B cell (primary cell): ENCODE measurements at places on chromosomes 12 and 14. TPM values are rescaled to one million over a fixed set of nuclear protein-coding genes. Genes with fewer than 3 reads are reported as not detected.
A peak's percentile ranks its signal among the peaks of the same experiment; 100 is the strongest.

DNA sequence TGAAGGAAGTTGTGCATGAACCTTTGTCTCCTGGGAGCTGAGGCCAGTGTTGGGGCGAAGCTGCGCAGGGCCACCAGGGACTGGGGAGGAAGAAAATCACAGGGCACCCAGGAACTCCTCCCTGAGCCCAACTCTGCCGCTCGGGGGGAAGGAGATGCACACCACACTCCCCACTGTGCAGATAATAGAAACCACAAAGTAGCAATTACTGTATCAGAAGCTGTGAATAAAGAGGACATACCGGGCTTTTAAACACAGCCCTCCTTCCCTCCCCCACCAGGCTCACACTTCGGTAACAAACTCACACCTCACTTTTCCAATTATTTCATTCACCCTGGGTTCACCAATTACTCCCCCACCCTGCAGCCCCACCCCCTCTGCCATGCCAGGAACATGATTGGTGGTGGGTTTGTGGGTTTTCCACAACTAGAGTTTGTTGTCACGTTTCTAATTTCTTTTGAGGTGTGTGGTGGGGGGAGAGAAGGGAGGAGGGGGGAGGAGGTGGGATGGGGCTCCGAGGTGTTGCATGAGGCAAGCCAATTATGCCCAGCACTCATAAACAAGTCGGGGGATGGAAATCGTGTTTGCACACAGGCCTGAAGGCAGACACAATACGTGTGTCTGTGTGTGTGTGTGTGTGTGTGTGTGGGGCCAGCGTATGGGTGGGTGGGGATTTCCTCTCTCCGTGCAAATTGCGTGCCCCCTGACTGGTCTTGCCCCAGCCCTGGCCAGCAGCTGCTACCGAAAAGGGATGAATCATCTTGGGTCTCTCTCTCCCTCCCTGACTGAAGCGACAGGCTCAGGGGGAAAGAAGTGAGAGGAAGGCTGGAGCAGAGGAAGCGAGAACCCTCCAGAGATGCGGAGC lies 103.3 kb downstream of the RBM19 start:
- DNase-seq, result no peak

The LIN52 gene
- 3.9 and 4.6 TPM in 2 replicates for polyA plus RNA-seq

The WDR20 gene
- 12.4 and 16.0 TPM in 2 replicates for polyA plus RNA-seq

DNA sequence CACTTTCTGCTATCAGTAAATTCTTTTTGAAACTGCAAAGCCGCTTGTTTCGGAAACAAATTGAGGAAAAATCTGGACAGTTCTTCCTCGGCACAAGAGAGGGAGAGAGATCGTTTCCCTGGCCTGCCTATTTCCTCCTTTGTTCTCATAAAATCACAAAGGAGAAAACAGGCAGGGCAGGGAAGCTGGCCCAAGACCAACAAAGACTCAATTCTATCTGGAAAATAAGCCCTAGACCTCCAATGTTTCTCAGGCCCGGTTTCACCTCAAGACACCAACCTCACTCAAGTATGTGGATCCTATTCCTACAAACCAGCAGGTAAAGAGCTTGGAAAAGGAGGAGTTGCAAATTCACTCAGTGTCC lies 19.5 kb downstream of the DICER1 start:
- DNase-seq, result no peak

DNA sequence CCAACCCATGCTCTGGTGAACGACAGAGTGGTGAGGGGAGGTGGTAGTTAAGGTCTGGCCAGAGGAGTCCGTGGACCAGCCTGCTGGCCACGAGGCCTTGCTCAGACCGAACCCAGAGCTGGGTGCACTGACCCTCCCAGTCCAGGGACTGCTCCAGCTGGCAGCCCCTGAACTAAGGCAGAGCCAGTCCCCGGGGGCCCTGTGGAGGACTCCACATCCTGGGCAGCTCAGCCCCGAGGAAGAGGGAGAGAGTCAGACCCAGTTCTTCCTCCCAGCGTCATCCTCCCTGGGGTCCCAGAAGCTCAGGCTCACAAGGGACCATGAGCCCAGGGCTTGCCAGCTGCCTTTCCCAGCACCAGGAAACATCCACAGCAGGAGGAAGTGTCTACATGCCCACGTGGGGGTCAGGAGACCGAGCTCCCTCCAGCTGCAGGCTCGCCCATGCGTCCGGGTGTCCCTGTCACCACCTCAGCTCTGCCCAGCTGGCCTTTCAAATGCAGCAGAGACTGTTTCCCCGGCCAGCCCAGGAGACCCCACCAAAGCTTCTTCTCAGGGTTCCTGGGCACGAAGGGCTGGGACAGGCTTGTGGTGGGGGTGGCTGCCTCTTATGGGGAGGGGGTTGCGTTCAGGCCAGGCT lies 194.4 kb downstream of the KIF26A start:
- no peak for DNase-seq

DNA sequence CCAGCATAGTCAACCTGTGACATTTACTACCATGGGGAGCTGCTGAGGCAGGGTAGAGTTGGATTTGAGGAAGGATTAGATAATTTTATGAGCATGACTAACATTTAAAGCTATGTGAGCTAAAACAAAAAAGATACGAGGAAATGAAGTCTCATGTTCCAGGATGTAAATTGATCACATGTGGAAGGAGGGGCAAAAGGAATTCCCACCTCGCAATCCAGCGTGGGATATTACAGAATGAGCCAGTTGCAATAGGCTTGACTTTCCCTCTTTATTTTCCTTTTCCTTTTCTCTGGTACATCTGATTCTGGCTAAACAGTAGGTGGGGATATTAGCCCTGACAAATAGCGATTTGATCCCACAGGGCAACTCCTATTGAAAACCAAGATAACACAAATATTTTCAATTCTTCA lies 214.9 kb upstream of the HMGA2 start:
- no peak for DNase-seq

- no peak for DNase-seq
Observed at GRCh38 chr14:103548463-103549351, 13.8 kb downstream of the BAG5 start.

The C1R gene
- polyA plus RNA-seq, result 1.5 and 3.1 TPM in 2 replicates

The ZFHX2 gene
- polyA plus RNA-seq, result 0.10 and 0.21 TPM in 2 replicates

The YAF2 gene
- 11.6 and 18.6 TPM in 2 replicates for polyA plus RNA-seq

- DNase-seq, result no peak
Observed at GRCh38 chr12:96255077-96255476, 60.9 kb downstream of the ELK3 start.

- peak; percentile 56 for DNase-seq
Observed at GRCh38 chr12:13661005-13661887, 320.2 kb downstream of the GRIN2B start.

DNA sequence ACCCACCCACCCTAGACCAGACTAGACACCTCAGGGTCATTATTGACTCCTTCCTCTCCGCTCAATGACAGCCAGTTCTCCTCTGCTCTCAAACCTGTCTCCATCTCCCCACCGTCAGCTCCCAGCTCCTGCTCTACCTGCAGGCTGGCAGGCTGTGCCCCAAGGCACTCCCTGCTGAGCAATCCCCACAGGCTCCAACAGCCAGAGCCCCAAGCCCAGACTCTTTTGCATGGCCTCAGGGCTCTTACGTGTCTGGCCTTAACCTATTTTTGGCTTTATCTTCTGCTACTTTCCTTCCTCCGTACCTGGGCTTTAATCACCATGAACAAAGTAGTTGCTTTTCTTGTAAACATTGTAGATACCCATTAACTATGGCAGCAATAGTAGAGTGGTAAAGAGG lies 162.9 kb upstream of the PRMT8 start:
- DNase-seq, result no peak

DNA sequence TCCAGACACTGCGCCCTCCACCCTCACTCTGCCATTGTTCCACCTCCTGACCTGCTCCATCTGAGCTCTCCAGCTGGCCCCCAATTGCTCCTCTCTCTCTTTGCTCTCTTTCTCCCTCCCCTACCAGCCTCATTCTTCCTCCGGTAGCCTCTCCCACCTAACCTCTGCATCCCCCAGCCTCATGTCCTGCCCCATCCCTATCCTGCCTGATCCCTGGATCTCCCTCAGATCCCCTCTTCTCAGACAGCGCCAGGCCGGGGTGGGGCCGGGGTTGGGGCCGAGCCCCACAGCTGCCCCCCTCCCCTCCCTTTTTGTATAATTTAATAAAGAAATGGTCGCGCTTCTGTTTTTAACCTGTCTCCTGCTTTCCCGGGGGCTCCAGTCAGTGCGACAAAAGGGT lies 1.7 kb upstream of the LAG3 start:
- no peak for DNase-seq

The GPR65 gene
- 5.2 and 8.7 TPM in 2 replicates for polyA plus RNA-seq

The FGF6 gene
- not detected in 2 replicates for polyA plus RNA-seq

DNA sequence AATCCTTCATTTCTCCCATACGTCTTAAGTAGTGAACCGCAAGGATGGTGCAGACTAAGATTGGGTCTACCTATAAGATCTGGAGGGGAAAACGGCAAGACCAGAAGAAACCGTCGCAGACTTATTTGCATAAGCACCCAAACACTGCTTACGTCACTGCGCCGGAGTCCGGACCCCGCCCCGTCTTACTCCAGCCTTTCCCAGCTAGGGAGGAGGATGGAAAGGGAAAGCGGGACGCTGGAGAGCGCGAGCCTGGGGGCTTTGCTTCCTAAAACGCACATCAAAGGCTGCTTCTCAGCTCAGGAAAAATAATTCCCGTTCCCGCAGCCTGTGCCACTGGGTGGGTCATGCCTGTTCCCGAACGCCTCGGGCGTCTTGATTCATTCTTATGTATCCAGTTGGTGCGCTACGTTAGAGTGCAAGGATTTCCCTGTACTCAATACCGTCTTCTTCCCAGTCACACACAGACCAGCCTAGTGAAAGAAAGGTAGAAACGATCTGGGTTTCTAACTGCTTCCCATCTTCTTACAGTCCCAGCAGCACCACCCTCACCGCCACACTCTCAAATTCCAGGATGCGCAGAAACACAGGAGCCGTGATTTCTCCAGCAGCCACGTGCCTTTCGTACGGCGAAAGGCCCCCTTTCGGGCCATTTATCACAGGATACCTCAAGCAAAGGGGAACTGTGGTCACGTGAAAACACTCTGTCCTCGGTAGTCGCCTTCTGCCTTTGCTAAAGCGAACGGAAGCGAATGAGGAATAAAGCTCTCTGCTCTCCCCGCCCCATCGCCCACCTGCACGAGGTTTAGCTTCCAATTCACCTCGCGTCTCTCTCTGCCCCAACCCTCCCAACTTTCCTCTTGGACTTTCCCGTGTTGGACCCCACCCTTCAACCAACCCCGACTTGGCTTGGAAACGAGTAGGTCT lies 1.1 kb downstream of the SLC6A15 start:
- DNase-seq, result peak; percentile 13
